ENCODE measurements at places on chromosomes 7 and 10.

DNA sequence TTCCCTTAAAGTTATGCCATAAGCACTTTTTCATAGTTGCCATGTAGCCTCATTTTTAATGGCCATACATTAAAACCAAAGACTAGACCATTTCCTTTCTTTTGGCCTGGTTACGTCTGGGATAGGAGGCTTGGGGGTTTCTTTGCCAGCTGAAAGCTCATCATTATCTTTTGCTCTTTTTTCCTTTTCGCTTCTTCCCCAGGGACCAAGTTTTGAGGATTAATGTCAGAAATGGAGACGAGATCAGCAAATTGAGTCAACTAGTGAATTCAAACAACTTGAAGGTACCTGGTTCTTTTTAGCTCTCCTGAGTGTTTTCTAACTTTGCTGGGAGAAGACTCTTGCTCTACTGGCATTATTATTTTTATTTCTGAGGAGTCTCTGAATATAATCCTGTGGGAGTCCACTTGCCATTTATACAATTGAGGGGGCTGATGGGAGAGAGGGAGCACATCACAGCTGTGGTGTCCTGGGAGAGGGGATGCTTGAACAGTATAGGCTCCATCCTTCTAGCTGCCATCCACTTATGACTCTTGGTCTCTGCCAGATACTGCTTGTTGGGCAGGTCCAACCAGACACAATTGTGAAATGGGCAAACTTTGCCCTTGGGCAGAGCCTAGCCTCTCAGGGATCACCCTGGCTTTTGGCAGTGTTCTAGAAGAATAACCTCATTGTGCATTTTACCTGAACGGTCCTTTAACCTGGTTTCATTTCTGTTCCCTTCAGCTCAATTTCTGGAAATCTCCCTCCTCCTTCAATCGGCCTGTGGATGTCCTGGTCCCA is 5.8 kb downstream of the CPA4 start:
- DNase-seq: no peak

DNA sequence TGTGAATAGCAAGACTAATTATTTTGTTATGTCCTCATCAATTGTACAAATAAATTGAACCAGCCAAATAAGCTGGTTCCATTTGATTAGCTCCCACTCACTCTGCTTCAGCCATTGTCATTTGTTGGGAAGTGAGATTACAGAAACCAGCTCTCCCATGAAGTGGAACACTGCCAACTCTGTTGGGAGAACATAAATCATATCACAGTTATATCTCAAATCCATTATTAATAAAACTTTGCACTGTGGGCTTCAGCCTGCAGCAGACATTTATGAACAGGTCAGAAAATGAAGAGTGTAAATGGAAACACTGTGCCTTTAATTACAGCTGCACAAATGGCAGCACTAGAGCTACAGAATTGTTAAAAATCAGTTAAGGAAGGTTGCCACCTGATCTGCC is 46.7 kb upstream of the TEX47 start:
- DNase-seq: no peak

GRCh38 chr10:8532647-8533046 is 478.2 kb downstream of the GATA3 start:
- DNase-seq: no peak

- no peak for DNase-seq
Measured at GRCh38 chr10:86099542-86100334, 266.9 kb downstream of the GRID1 start.

- DNase-seq: no peak
Measured at GRCh38 chr7:157816086-157816485, 479.3 kb downstream of the DNAJB6 start.

DNA sequence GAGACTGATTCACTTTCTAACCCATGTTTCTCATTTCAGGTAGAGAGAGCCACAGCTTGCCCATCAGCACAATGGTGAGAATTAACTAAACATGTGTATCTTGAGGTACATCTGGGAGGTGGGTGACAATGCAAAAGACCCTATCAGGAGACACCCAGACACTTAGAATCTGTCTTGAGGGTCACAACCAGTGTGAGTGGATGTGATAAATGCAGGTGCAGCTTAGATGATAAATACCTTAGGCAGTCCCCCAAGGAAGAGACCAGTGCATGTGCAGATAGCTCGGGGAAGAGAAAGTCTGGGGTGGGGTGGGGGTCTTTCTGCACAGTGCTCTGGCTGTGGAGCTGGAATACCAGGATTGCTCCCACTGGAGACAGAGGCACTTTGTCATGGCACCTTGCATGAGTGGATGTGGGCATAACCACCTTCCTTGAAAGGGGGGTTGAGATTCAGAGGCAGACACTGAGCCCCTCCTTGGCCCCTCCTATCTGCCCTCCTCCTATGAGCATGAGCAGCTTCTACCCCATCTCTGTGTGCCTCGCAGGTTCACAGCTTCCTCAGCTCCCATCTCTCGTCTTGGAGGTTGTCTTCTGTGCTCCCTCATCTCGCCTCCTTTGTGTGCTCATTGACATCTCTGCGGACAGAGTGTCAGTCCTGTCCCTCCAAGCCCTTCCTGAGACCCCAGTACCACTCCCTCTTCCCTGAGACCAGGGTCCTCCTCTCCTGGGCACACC is 349.8 kb downstream of the TCERG1L start:
- DNase-seq: no peak

GRCh38 chr7:42197451-42197850 is 39.6 kb downstream of the GLI3 start:
- no peak for DNase-seq

DNA sequence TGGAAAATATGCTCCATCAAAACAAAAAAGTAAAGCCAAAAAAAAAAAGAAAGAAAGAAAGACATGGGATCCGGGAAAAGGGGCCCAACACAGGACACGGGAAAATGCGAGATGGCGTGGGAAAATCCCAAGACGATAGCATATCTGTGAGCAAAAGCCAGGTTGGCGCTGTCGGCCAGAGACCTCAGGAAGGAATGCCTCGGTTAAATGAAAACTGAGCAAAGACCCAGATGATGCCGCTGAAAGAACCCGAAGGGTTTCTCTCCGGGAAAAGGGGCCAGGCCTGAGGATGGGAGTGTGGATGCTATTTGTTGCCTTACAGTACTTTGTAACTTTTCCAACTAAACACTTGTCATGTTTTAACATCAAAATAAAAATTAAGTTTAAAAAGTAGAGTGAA is 49.5 kb upstream of the PPP2R2D start:
- no peak for DNase-seq

DNA sequence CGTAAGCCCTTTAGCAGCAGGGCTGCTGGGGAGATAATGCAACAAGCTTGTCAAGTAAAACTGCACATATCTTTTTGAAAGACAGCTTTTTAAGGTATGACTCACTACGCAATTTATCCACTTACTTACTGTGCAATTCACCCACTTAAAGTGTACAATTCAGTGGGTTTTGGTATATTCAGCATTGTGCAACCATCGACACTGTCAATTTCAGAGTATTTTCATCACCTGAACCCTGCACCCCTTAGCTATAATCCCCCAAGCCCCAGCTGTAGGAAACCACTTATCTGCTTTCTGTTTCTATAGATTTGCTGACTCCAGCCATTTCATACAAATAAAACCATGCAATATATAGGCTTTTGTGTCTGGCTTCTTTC is 168.0 kb downstream of the PTPN20 start:
- no peak for DNase-seq

GRCh38 chr10:117677239-117677638 is 134.7 kb downstream of the EMX2 start:
- no peak for DNase-seq

GRCh38 chr10:132264306-132264950 is 43.3 kb downstream of the STK32C start:
- no peak for DNase-seq

DNA sequence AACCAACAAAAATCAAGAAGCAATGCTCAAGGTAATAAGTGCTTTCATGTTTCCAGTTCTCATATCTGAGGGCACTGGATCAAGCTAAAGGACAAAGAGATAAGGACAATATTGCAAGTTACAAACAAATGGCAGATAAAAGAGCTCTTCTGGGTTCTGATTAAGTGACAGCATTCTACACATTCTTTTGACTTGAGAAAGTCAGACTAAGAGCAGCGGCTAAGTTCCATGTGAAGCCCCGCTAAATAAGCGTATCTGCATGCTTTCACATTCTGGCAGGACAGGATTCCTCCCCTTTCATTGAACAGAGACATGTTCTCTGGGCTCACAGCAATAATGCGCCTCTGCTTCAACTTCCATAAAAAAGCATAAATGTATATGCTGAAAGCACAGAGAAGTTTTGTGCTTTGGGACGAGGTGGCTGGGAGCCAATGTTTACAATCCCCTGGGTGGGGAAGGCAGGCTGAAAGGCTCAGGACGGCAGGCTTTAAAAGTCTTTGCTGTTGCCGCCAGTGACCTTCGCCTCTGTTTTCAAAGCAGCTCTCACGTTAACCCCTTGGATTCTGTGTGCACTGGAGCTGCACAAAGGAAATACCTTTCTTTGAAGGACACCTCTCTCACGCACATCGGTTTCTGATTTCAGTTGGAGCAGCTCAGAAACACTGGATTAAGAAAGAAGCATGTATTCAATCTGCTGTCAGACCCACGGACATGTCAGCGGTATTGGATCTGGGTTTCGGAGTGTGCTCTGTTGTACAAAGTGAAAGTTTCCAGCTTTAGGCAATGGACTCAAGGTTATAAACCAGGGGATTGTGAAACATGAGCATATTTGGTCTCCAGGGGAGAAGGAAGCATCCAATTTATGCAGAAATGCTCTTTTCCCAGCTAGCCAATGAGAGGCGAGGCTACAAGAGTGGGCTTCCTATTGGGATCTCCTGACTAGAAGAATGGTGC is 105.4 kb upstream of the FAM133B start:
- DNase-seq: no peak

- DNase-seq: no peak
Measured at GRCh38 chr7:118059209-118059608, 124.8 kb upstream of the LSM8 start.

GRCh38 chr7:116809636-116810266 is 52.6 kb upstream of the CAPZA2 start:
- no peak for DNase-seq

- DNase-seq: no peak
Measured at GRCh38 chr10:132845041-132845551, 59.1 kb upstream of the NKX6-2 start.

DNA sequence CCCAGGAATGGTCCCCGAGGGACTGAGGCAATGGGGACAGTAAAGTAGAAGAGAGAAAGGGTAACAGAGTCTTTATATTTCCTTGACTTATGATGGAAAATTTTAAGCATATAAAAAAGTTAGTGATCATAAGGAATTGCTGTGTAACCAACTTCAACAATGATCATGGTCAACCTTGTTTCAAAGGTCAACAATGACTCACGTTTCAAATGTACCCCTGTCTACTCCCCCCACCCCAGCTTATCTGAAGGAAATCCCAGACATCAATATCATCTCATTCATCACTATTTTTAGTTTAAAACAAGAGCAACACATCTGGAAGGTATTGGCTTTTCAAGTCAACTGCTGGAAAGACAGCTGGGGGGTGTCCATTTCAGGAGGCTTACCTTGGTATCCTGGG is 92.9 kb downstream of the SMURF1 start:
- DNase-seq: no peak

- DNase-seq: no peak
Measured at GRCh38 chr7:44630792-44631457, 24.5 kb downstream of the OGDH start.

DNA sequence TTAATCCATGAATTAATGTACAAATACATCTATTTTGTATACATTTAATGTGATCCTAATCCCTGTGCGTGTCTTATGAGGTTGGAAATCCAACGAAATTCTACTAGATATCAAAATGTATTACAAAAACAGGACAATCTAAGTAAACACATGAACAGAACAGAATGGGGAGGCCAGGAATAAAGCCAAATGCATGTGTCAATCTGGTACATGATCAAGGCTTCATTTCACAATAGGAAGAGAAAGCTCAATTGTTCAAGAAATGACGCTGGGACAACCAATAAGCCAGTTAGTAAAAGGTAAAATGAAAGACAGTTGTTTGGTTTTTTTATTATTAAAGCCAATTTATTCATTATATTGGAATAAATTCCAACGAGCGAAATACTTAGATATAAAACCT is 83.0 kb downstream of the COL13A1 start:
- DNase-seq: no peak

DNA sequence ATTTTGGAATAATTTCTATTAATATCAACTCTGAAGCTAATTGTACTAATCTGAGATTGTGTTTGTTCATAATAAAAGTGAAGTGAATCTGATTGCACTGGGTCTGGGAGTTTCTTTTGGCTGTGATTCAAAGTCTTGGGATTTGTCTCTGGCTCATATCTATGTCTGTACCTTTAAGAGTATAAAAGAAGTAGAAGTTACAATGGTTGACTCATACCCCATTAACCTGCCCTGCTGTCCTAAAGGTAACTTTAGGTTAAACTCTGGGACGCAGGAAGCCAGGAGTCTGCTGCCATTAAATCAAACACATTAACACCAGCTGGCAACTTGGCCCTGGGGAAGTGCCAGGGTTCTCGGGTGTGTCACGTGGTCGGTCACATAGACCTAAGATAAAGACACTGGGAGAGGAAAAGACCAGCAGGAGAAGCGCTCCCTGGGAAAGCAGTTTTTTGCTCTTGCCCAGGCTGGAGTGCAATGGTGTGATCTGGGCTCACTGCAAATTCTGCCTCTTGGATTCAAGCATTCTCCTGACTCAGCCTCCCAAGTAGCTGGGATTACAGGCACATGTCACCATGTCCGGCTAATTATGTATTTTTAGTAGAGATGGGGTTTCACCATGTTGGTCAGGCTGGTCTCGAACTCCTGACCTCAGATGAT is 17.8 kb downstream of the SCD start:
- DNase-seq: peak; percentile 78

- DNase-seq: no peak
Measured at GRCh38 chr10:118472415-118473304, 122.8 kb downstream of the PRLHR start.

- no peak for DNase-seq
Measured at GRCh38 chr10:132805599-132805998, 19.7 kb upstream of the NKX6-2 start.

GRCh38 chr7:74449809-74450397 is 3.8 kb upstream of the GTF2IRD1 start:
- DNase-seq: peak; percentile 9

- no peak for DNase-seq
Measured at GRCh38 chr10:95413588-95413987, 122.8 kb upstream of the PDLIM1 start.

DNA sequence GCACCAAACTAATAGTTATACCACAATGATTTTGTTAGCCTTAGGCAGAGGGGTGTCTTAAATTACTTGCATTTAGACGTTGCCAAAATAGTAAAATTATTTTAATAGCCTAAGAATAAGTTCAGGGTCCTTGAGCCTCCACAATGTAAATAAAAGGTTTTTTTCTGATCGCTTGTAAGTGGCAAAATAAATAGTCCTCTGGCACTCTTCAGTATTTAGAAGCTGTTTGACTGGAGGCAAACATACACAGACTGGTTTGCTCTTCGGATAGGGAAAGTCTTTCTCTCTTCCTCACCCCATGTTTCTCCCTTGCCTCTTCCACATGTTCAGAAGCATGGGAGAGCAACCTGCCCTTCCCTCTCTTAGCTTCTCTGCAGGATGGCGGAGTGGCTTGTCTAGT is 49.5 kb upstream of the FAM180A start:
- DNase-seq: no peak

DNA sequence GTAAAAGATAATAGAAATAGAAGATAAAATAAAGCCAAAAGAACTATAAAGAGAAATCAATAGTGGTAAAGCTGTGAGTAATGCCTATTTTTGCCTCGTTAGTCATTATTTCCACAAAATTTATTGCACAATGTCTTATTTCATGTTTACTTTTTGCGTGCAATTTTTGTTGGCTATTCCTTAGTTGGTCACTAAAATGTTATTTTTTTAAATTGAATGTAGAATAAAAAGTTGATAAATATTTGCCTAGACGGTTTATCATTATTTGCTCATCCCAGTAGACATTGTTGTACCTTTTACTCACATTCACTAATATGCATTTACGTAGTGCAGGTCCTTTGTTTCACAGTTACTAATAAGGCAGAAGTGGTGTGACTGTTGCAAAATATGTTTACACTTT is 227.8 kb upstream of the BMPER start:
- DNase-seq: no peak
